LNCaP clone FGC (cell line): ENCODE measurements at places on chromosomes 7 and 10.
A peak's percentile ranks its signal among the peaks of the same experiment; 100 is the strongest.

GRCh38 chr10:100697070-100697469, 48.3 kb upstream of the PAX2 start:
- no peak for DNase-seq

- DNase-seq, result no peak
Measured at GRCh38 chr10:25501912-25502311, 327.1 kb downstream of the GPR158 start.

- no peak for DNase-seq
Measured at GRCh38 chr10:29804025-29804852, 169.5 kb upstream of the SVIL start.

DNA sequence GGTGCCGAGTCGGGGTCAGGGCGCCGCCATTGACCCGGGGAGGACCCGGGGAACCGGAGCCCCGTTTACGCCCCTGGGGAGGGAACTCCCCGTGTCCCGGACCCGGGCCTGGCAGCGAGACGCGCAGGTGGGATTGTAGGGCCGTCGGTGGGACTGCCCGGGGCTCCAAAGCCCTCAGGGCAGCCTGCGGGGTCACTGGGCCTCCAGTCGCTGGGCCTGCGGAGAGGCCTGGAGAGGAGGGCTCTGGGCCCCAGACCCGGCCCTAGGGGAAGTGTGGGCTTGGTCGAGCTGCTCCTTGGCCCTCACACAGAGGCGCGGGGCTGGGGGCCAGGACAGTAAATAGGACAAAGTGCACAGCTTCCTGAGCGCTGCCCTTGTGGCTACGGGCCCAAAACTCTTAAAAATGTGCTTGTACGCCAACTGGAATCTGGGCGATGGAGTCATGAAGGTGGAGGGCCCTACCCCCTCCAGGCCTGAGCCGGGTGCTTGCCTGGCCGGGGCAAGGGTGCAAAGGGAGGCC, 657 bp downstream of the ECHDC3 start:
- peak; percentile 8 for DNase-seq

DNA sequence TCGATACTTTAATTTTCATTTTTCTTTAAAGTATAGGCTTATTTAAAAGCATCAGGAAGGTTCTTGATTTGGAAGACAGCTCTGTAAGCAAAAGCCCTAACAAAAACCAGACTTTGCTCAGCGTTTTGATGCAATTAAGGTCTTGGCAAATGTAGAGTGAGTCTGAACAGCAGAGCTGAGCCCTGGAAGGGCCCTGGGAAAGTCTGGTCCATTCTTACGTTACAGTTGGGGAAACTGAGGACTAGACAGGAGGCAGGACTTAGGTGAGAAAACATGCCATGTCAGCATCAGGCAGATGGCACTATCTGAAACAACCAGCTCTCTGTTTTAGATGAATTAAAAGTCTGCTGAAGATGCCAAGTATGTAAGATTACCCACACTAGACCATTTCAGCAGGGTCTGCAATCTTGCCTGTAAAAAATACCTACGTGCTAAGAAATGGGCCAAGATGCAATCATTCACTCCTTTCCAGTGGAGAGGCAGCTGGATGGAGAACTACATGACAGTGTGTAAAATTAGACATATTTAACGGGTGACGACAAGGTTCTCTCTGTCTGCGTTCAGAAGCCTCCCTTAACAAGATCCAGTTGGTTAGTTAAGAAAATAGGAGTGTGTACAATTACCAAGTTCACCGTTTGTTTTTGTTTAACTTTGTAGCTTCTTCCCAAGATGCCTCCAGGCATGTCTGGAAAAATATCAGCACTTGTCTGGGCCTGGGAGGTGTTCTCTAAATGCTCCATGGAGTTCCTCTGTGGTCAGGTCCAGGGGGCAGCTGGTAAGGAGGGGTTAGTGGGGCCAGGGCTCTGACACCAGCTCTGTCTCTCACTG, 502.3 kb upstream of the ZMIZ1 start:
- no peak for DNase-seq

DNA sequence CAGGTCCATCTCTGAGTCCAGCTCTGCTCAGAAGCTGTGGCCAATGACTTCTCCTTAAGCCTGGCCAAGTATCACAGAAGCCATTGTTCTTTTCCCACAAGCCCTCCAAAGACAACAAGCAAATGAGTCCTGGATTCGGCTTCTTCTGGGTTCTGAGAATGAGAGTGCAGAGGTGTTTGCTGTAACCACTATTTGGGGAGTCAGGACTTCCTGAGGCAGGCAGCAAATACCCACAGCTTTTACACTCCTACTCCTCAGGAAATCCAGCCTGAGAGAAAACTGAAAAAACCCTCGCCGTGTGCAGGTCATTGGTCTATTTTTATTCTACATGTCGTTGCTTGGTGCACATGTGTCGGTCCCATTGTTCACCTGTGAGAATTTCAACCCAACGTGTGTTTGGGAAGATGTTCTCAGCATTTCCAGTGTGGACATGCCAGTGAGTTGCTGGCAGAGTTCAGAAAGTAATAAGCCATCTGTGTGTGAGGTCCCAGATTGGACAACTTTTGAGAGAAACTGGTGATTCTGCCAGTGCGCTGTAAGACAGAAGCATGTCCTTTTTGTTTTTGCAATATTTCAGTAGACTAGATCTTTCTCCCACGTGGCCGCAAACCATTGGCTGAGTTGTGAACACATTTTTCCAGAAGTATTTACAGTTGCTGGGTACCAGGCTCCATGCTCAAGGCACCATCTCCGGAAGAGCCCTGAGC, 121.6 kb upstream of the LYZL2 start:
- DNase-seq, result no peak

GRCh38 chr10:51846856-51847506, 147.6 kb upstream of the CSTF2T start:
- no peak for DNase-seq

DNA sequence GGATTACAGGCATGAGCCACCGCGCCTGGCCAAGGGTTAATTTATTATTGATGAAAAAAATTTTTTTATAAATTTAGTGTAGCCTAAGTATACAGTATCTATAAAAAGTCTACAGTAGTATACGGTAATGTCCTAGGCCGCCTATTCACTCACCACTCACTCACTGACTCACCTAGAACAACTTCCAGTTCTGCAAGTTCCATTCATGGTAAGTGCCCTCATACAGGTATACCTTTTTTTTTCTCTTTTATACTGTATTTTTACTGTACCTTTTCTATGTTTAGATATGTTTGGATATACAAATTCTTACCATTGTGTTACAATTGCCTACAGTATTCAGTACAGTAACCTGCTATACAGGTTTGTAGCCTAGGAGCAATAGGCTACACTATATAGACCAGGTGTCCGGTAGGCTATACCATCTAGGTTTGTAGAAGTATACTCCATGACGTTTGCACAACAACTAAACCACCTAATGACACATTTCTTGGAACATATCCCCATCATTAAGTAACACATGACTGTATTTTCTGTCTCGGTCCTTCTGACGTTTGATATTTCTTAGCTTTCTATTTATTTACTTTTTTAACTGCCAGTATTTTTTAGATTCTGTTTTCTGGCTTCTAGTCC, 23.4 kb downstream of the IRF5 start:
- no peak for DNase-seq

- DNase-seq, result no peak
Measured at GRCh38 chr7:157470017-157470322, 133.2 kb downstream of the DNAJB6 start.

DNA sequence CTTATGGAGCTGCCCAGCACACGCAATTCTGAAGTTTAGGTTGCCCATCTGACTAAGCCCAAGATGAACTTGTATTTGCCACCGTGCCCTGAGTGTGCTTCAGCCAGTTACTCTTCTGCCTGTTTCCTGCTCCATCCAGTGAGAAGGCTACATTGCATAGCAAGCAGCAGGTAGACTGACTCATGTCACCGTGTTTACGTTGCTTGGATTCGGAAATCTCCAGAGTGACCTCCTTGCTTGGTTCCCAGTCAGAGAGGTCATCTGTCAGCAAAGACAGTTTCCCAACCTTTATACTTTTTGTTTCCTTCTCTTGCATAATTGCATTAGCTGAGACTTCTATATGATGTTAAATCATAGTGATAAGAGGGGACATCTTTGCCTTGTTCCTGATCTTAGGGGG, 30.9 kb downstream of the NACAD start:
- DNase-seq, result no peak

- no peak for DNase-seq
Measured at GRCh38 chr7:157926521-157927150, 589.8 kb downstream of the DNAJB6 start.

DNA sequence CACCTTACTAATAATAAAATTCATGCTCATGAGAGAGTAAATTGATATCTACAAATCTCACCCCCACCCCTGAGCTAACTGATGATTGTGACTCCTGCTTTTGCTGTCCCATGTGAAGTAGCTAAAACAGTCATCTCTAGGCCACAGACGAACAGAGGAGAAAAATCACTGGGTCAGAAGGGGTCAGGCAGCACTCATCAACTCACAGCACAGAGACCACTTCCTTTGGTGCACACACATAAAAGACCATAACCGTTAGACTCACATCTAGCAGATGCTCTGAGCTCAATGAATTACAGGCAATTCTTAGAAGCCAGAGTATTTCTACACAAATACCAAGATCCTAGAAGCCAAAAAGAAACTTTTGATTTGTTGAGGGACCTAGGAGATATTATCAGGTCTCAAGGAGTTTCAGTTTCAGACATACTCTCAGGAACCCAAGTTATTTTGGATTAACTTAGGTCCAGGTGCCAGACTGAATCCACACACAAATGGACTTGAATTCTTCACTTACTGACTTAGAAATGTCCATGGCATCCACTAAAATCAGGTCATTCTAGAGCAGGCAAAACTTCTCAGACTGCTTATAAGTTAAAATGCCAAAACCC, 65.0 kb upstream of the TES start:
- DNase-seq, result no peak

DNA sequence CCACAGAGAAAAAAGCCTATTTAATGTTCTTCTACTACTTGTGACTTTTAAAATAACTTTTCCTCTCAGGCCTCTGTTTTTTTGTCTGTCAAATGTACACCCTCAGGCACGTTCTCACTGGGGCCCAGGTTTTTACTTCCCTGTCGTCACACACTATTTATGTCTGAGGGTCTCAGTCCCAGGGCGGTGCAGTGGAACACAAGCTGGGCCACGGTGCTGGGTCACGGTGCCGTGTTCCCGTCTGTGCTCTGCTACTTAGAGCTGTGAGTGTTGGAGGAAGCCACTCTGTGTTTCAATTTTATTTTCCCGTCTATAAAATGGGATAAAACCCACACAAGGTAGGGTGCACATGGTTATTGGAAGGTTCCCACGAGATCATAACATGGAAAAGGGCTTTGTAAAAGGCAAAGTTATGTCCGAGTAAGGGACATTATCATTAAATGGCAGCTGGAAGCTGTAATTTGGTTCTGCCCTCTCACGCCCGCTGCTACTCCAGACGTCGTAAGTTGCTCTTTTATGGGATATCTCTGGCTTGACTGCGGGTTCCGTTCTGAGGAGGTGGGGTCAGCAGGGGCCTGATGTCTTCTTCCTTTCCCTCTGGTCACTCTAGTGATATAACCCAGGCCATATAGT, 25.2 kb downstream of the ZNF775 start:
- DNase-seq, result no peak

DNA sequence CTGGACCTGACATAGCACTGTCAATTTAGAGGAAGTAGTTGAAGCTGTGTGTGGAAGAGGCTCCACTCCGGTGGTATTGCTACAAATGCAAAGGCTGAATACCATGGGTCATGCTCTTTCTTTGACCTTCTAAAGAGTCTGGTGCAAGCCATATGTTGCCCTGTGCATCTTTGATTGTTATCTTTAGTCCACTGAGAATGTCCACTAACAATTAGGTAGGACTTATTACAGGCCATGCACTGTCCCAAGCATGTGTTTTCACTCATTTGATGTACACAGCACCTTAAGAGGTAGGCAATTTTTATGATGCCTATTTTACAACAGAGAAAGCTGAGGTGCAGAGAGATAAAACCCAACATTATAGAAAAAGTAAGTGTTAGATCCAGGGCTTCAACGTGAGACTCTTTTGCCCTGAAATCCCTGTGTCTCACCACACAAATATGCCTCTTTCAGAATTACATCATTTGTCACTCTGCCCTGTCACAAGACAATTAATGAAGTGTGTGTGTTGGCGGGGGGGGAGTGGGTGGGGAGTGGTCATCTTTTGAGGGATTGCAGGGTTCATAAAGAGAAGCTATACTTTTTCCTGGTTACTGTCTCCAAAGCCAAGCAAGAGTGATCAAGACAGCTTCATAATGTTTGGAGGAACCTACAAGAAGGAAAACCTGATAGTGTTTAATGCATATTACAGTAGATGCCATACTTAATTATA, 637.6 kb upstream of the IGFBP3 start:
- no peak for DNase-seq

GRCh38 chr7:10463701-10464100, 510.0 kb upstream of the PHF14 start:
- no peak for DNase-seq

- DNase-seq, result no peak
Measured at GRCh38 chr10:123795196-123795780, 96.3 kb downstream of the CPXM2 start.

GRCh38 chr10:104387130-104387888, 33.7 kb downstream of the CFAP58 start:
- DNase-seq, result no peak

GRCh38 chr7:48168159-48168558, 3.1 kb upstream of the ABCA13 start:
- DNase-seq, result no peak

- DNase-seq, result no peak
Measured at GRCh38 chr7:122315507-122316466, 11.2 kb upstream of the FEZF1 start.

DNA sequence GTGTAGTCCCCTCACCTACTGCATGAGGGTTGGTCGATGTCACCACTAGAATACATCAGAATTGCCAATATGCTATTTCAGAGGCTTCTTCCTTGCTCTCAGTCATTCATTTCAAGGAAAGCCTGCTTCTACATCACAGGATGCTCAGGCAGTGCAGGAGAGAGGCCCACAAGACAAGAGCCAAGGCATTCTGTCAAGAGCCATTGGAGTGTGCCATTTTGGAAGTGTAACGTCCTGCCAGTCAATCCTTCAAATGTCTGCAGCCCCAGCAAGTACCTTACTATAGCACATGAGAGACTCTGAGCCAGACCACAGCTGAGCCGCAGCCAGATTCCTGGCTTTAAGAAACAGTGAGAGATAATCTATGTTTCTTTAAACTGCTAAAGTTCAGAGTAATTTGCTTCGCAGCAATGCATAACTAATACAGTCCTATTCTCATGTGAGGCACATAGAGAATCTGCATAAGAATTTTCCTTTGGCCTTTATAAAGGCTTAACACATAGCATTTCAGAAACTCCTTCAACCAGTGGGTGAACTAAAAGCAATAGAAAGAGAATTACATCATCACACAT, 166.5 kb upstream of the GNAI1 start:
- DNase-seq, result no peak

- DNase-seq, result no peak
Measured at GRCh38 chr7:122706836-122707235, 4.1 kb upstream of the RNF148 start.

GRCh38 chr10:86671985-86672710, 3.8 kb downstream of the LDB3 start:
- no peak for DNase-seq

GRCh38 chr7:87152112-87152896, at the start of gene DMTF1:
Gene DMTF1 (plus strand): TSS chr7:87152453. CDS start chr7:87164942, 12,489 bp downstream.
- DNase-seq, result peak; percentile 84
